RPMI8226 (cell line): ENCODE measurements at places on chromosomes 1 and 21.

GRCh38 chr1:44368471-44369151 is 13.6 kb upstream of the ERI3 start:
- DNase-seq: no peak

DNA sequence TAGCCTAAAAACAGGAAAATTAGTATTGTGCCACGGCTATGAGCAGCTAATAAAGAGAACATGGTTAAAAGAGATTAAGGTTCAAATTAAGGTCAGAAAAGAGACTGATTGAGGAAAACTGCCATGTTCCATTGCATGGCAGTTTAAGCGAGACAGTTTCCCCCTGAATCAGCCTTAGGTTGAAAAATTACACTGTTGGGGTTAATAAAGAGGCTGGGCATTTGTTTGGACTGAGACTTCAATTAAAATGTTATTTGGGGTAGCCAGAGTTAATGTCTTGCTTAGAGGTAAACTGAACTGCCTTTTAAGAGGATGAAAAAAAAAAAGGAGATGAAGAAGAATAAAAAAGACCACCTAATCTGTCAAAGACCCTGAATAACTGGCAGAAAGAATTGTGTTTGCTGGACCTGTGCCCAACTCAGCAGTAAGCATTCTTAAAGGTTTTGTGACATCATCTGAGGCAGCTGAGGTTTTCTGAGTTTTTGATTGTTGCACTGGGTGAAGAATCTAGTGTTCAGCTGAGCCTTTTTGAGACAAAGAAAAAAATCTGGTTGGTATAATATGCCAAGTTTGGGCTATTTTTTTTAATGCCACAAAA is 17.7 kb upstream of the PROX1 start:
- DNase-seq: no peak

DNA sequence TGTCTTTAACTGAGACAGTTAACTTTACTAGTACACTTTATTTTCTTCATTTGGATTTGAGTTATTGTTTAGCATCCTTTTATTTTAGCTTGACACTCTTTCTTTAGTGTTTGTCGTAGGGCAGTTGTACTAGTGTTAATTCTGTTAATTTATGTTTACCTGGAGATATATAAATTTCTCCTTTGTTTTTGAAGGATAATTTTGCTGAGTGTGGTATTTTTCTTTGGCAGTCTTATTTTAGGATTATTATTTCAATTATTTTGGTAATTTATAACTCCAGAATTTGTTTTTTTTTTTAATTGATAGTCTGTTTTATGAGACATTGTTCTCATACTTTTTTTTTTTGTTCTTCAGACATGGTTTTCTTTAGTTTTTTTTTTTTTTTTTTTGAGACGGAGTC is 73.8 kb upstream of the CHODL start:
- no peak for DNase-seq

DNA sequence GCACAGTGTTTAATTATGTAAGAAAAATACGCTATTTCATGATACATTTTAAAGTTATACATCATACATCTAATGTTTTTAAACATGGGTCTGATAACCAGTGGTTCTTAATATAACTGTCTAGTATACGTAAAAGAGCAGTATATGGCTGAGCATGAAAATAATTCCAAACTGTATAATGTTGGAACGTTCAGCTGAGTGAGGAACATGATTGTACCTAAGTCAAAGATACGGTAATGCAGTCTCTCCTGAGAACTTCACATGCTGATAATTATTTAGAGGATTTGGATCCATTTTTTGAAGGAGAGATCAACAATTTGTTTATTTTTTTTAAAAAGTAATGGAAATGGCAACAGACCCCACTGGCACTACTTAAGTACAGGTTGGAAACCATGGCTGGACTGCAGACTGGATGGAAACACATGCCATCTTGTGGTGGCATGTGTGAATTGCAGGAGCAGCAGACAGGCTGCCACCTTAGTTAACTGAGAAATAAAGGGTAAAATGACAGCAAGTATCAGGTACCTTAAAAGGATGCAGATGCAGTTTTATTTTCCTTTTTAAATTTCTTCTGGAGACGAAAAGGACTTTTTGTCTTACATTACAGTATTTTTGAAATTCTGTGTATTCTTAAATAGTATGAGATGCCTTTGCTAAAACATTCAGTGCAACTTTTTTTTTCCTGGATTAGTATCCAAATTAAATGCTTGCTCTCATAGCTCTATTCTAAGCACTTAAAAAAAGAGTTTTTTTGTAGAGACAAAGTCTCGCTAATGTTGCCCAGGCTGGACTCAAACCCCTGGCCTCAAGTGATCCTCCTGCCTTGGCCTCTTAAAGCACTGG is 73.8 kb downstream of the MTR start:
- DNase-seq: peak; percentile 65

GRCh38 chr1:22186311-22186710 is 43.4 kb upstream of the WNT4 start:
- no peak for DNase-seq

DNA sequence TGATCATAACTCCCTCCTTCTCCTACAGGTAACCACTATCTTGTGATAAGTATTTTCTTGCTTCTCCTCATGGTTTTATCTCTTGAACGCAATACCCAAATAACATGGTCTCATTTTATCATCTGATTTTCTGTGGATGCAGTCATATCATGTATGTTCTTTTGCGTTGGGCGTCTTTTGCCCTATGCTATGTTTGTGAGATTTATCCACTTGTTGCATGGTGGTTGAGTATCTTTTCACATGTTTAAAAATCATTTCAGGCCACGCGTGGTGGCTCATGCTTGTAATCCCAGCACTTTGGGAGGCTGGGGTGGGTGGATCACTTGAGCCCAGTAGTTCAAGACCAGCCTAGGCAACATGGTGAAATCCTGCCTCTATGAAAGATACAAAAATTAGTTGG is 15.6 kb downstream of the PADI3 start:
- DNase-seq: no peak

DNA sequence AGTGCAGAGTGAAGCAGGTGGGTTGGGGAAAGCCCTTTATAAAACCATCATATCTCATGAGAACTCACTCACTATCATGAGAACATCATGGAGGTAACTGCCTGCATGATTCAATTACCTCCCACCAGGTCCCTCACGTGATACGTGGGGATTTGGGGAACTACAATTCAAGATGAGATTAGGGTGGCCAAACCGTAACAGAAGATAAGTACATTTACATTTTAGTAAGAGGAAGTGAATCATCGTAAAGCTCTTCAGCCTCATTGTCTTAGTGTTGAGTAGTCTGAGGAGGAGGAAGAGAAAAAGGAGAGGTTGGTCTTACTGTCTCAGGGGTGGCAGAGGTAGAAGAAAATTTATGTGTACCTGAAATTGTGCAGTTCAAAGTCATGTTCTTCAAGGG is 1053.4 kb upstream of the ADGRL4 start:
- no peak for DNase-seq

GRCh38 chr1:208437401-208437800 is 193.2 kb upstream of the PLXNA2 start:
- DNase-seq: no peak
